ENCODE measurements at places on chromosomes 1 and 21.

DNA sequence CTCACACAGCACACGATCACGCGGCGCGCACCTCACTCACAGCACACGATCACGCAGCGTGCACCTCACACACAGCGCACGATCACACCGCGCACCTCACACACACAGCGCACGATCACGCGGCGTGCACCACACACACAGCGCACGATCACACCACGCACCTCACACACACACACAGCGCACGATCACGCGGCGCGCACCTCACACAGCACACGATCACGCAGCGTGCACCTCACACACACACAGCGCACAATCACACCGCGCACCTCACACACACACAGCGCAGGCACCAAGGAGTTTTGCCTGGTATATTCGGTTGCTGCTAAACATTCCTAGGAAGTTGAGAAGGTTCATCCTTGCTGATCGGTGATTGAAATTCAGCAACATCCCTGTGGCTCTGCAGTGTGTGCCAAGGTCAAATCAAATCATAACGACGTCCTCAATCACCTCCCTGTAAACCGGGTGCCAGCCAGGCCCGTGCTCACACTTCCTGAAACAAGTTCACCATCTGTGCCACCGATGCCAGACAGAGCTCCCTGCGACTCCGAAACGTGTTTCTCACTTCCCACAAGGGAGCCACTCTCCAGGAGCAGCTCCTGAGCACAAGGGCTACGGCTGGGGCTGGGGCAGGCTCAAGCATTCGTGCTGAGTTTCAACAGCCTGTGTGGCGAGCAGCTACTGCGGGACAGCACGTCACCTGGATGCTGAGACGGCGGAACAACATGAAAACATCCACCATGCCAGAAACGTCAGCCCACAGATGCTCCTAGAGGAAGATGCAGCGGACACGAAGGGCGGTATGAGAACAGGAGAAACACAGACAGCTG lies 30.2 kb downstream of the WDR4 start:
- DNase-seq, result no peak

GRCh38 chr1:82778612-82779011 lies 977.9 kb downstream of the ADGRL2 start:
- DNase-seq, result peak; percentile 27

DNA sequence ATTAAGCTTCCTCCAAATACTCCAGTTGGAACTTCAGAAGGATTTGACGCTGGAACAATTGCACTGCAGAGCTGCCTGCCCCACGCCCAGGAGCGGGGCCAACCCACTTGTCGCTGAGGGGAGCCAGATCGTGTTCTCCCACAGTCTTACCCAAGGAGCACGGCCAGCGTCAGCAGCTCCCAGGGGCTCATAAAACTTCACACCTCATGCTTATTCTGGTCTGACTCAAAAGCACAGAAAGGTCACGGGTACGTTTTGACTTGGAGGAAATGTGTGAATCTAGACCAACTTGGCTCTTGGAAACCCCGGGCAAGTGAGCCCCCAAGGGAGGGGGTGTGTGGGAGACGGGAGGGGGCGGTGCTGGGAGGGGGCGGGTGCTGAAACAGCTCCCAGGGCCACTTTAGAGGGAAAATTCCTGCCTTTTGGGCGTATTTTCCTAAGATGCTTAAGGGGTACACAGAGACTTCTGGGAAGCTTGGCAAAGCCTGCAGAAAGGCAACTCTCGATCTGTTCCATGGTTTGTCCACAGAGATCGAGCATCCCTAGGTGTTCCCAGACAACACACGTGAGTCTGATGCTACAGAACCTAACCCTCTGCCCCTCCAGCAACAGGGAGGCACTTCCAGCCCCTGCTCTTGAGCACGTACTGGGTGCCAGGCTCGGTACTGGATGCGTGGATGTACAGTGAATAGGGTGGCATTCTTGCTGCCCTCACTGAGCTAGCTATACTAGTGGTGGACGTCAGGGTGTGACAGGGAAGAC lies 98.9 kb downstream of the DHRS3 start:
- no peak for DNase-seq

- no peak for DNase-seq
Observed at GRCh38 chr1:211326140-211326527, 499 bp upstream of the TRAF5 start.

DNA sequence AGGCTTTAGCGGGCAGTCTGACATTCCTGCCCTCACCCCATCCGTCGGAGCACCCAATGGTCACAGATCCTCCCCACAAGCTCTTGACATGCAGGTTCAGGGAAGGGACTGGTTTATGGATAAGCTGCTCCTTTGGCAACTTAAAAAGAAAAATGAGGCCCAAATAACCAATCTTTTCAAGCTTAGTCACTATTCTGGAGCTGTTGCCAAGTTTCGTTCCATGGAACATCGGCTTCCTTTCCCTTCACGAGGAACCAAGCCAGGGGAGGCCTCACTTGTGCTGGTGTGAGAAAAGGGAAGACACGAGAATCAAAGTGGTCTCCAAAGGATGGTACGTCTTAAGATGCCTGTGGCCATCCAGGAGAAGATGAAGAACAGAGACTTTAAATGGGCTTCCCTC lies 46.1 kb upstream of the LPAR3 start:
- DNase-seq, result no peak

- no peak for DNase-seq
Observed at GRCh38 chr1:29497395-29498125, 261.2 kb downstream of the PTPRU start.

DNA sequence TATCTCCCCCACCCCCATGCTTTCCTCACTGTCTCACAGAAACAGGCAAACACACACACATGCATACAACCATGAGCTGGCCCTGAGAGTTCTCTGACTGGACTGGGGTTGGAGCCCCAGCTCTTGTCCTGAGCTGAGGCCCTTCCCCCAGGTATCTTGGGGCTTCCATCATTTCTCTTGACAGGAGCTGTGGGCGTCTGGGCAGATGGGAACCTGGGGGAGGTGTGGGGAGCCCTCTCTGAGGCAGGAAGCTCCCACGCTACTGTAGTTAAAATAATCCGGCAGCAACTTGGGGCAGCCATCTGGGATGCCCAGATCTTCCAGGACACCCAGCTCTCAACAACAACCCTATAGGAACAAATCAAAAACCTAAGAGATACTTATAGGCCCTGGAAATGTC lies 2.7 kb upstream of the KIF21B start:
- no peak for DNase-seq

DNA sequence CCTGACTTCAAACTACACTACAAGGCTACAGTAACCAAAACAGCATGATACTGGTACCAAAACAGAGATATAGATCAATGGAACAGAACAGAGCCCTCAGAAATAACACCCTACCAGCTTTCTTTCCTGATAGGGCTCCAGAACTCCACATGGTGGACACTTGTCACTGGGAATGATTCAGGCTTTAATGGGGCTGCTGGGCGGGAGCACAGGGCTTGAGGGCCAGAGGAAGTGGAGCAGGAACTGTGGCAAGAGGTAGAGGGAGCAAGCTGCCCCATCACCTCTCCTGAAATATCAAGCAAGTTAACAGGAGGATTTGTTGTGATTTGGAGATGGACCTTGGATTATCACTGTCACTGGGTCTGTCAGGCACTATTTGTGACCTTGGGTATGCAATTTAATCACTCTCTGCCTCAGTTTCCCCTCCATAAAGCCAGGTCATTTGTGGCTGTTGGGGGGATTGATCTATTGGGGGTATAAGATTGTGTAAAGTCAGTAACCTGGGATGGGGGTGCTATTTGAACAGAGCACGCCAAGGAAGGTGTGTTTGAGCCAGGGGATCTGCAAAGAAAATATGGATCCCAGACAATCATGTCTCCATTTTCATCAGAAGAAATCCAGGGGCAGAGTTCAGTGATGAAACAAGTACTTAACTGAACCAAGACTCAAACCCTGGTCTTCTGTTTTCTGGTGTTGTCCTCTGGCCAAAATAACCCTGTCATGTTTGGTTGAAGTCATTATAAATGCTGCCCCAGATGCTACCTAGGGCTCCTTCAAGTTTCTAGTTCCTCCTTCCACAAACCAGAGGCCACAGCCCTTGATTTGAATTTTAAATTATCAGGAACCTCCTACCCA lies 25.2 kb downstream of the ETS2 start:
- no peak for DNase-seq

GRCh38 chr1:214344897-214345296 lies 63.9 kb downstream of the SMYD2 start:
- no peak for DNase-seq

DNA sequence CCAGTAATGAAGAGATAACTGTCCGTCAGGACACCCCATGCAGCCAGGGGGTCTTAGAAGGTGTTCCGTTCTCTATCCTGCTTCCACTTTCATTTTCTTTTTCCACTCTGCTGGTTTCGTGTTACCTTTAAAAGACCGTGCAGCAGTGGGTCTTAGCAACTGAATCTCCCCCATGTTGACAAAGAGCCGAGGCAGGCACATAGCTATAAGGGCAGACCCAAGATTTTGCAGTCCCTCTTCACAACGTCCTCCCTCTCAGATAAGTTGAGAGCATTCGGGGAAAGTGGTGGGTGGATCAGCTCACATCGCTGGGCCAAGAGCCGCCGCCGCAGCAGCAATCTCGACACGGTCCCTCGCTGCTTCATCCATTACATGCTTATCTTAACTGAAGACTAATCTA lies 355.5 kb downstream of the LMO4 start:
- DNase-seq, result no peak

- DNase-seq, result no peak
Observed at GRCh38 chr1:59404796-59405195, 107.9 kb downstream of the FGGY start.

- no peak for DNase-seq
Observed at GRCh38 chr1:32144033-32144432, 35.4 kb upstream of the TXLNA start.

GRCh38 chr1:170704256-170704655 lies 40.3 kb downstream of the PRRX1 start:
- DNase-seq, result no peak

GRCh38 chr21:35206141-35207125 lies 157.3 kb upstream of the RUNX1 start:
- DNase-seq, result no peak

DNA sequence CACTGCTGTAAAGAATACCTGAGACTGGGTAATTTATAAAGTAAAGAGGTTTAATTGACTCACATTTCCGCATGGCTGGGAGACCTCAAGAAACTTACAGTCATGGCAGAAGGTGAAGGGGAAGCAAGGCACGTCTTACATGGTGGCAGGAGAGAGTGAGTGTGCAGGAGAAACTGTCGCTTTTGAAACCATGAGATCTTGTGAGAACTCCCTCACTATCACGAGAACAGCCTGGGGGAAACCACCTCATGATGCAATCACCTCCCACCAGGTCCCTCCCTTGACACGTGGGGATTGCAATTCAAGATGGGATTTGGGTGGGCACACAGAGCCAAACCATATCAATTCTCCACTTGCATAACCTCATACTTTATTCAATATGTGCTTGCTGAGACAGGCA lies 76.6 kb downstream of the GIPC2 start:
- no peak for DNase-seq

DNA sequence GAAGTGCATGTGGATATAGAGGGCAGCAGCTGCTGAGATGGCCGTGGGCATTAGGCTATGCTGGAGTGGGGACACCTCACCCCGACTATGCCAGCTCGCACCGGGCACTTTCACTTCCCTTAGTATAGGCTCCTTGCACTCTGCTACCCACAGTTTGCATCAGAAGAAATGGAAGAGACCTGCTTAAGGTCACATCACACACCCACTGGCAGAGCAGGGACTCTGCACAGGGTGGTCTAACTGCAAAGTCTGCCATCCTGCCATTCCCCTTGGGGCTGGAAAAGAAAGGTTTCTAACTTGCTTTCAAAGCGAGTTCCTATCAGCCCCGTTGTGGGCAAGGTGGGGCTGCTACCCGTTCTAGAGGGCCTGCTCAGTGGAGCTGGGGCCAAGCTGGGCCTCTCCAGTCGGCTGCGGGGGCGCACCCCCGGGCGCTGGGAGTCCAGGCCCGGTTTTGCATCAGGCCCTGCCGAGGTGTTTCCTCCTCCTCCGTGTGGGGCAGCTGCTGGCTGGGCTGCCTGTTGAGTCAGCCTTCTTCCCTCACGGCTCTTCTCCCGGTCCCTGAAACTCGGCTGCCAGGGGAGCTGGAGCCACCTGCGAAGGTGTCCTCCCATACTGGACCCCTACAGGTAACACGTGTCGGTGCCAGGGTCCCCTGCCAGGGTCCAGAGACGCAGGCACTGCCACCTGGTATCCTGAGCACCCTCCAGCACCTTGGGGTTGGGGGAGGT lies at the start of gene SYTL1:
Gene SYTL1 (plus strand): TSS at position 498 of the 728 bp plus-strand sequence. CDS start 3,313 bp downstream, outside the sequence.
- no peak for DNase-seq

GRCh38 chr1:241551759-241552638 lies 19.8 kb downstream of the KMO start:
- no peak for DNase-seq

GRCh38 chr1:98480271-98480670 lies 181.2 kb upstream of the SNX7 start:
- DNase-seq, result no peak

GRCh38 chr1:16112596-16113555 lies 39.4 kb upstream of the FAM131C start:
- peak; percentile 56 for DNase-seq

DNA sequence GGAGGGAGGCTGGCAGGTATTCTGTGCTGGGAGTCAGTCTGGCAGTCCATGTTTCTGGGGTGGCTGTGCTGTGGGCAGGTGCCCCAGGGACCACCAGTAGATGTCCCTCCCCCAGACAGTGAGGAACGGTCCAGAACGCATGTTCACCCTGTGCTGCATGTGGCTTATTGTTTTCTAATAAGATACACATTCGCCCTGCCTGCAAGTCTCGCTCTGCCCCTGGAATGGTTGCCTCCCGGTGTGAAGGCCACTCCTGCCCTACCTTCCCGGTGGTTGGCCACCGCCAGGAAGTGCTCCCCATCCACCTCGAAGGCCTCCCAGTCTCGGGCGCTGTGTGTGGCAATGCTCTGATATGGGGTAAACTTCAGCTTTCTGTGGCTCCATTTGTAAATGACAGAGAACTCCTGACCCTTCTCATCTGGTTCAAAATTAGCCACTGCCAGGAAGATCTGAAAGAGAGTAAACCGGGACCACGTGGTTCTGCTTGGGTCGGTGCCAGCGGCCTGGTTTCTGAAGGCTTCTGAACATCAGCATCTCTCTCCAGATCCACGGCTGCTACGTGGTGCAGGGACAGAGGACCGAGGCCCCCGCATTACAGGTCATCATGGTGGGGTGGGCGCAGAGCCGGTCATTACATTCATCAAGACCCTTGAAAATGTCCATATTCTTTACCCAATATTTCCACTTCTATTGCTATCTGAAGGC lies 14.5 kb downstream of the KRTAP10-1 start:
- DNase-seq, result no peak

GRCh38 chr1:104780470-104781078 lies 1030.9 kb downstream of the AMY1C start:
- DNase-seq, result peak; percentile 17

- DNase-seq, result no peak
Observed at GRCh38 chr1:198936371-198937083, 297.7 kb downstream of the PTPRC start.

GRCh38 chr21:16308269-16308668 lies 578.5 kb downstream of the USP25 start:
- DNase-seq, result no peak
